ENCODE measurements at places on chromosomes 1 and 21.
A peak's percentile ranks its signal among the peaks of the same experiment; 100 is the strongest.

GRCh38 chr21:18467715-18468114, 64.1 kb upstream of the TMPRSS15 start:
- no peak for DNase-seq

GRCh38 chr1:117066367-117066766, 6.2 kb downstream of the TTF2 start:
- DNase-seq = no peak

GRCh38 chr1:223853748-223854147, 8.0 kb upstream of the TP53BP2 start:
- no peak for DNase-seq

DNA sequence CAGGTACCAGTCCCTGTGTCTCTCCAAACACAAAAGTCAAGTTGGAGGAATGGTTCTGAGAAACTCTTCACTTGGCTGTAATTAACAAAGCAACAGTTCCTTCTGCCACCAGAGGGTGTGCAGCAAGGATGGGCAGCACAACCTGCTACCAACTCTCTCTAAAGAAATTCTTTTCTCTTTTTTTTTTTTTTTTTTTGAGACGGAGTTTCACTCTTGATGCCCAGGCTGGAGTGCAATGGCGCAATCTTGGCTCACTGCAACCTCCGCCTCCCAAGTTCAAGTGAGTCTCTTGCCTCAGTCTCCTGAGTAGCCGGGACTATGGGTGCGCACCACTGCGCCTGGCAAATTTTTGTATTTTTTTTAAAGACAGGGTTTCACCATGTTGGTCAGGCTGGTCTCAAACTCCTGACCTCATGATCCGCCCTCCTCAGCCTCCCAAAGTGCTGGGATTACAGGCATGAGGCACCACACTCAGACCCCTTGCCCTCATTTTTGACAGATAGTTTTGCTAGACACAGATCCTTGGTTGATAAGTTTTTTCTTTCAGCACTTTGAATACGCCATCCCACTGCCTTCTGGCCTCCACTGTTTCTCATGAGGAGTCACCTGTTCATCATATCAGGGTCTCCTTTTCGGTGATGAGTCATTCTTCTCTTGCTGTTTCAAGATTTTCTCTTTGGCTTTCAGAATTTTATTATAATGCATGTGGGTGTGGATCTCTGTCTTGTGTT, 12.1 kb upstream of the DEGS1 start:
- DNase-seq = no peak

DNA sequence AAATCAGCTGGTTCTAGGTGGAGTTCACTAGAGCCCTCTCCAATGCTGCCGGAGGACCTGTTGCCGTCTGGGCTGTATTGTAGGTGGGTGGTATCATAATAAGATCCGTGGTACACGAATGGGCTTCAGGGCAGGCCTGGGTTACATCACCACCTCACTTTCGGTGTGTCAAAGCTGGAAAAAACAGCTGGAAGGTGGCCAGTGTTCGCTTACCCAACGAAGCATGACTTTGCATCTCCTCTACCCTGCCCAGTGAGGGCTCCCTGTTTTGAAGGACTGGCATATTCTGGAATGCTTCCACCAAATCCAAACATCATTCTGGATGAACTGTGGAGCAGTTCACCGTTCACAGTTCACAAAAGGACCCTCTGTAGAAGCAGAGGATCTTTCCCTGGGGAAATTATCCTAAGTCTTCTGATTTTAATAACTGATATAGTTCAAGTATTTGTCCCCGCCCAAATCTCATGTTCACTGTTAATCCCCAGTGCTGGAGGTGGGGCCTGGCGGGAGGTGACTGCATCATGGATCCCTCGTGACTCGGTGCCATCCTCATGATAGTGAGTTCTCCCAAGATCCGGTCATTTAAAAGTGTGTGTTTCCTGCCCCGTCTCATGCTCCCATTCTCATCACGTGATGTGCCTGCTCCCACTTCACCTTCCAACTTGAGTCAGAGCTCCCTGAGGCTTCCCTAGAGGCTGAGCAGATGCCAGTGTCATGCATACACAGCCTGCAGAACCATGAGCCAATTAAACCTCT, 429.0 kb downstream of the KIF26B start:
- no peak for DNase-seq

GRCh38 chr1:181032535-181032934, 1.2 kb upstream of the MR1 start:
- DNase-seq = no peak

GRCh38 chr1:160575112-160575664, 4.1 kb downstream of the CD84 start:
- no peak for DNase-seq

DNA sequence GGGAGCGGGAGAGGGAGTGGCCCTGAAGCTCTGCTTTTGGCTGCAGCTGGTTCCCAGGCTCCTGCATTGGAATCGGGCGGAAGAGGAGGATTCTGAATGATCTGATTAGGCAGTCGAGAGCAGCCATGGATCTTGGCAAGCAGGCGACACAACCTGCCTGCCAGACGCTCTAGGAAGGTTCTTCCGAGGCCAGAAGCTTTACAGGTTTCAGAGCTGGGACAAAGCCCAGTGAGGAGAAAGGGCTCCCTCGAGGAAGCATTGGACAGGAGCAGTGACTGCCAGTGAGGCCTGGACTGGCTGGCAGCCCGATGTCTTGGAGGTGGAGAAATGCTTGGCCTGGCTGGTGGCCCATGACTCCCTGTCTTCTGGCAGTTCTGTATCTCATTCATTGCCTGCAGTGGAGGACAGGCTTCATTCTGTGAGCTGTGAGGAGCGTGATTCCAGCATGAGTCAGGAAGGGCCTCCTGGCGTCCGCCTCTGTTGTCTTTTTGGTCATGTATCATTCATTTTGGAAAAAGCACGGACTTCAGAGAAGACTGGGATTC, 132.7 kb upstream of the IPO9 start:
- peak; percentile 67 for DNase-seq

- no peak for DNase-seq
Measured at GRCh38 chr1:67355745-67356424, 48.2 kb downstream of the IL12RB2 start.

- no peak for DNase-seq
Measured at GRCh38 chr1:107450899-107451664, 310.2 kb downstream of the NTNG1 start.

DNA sequence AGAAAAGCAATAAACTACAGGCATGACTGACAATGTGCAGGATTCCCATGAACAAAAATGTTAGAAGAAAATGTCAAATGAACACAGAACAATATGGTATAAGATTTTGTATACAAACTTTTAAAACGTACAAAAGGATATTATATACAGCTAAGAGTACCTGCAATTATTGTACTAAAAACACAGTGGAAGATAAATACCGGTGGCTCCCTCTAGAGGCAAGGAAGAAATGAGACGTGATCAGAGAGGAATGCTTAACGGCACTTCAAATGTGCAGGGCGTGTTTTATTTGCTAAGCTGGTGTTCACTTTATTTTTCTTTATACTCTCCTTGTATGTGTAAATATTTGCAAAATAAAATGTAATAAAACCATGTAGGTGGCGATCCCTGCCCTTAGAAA, 191.8 kb upstream of the SAMSN1 start:
- no peak for DNase-seq

DNA sequence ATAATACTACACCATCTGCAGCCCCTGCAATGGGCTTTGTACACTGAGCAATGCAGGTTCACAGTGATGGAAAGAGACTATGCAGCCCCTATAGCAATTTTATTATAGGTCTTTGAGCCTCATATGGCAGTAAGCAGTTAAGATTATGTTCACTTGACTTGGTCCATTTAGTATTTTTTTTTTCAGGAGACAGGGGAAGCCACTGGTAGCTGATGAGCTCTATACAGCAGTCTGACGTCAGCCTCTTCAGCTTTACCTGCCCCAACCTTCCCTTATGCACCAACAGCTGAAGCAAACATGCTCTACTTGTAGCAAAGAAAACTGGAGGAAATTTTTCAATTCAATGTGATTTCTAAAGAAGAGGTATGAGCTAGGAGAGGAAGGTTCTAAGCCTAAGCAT, 32.2 kb downstream of the AIDA start:
- DNase-seq = no peak

- peak; percentile 36 for DNase-seq
Measured at GRCh38 chr1:19704247-19705113, 39.8 kb downstream of the HTR6 start.

DNA sequence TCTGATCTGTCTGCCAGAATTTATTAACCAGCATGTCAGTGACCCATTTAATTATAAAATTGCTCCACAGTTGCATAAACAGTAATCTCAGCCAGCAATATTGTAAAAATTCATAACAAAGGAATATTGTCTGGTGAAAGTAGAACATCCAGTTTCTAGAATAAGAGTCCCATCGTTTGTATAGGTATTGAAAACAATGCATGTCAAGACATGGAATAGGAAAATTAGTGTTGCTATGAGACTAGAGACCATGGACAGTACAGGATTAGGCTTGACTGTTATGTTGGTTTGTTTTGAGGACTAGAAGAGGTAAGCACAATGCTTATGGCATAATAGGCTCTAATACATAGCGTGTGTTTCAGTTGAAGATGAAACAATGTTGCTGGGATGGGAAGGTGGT, 37.1 kb downstream of the ATF6 start:
- no peak for DNase-seq

DNA sequence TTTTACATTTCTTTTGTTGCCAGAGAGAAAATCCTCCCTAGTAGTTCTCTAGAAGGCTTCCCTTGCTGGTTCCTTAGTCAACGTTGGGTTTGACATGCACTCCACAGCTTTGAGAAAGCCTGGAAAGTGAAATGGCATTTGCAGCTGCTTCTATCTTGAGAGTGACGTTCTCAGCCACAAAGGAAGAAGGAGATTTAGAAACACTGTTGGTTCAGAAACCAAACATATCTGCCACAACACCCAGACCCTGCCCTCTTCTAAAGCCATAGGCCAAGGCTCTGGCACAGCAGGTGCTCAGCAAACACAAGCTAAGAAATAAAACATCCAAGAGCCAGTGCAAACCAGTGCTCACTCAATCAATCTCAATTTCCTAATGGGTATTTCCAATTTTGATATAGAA, 121.4 kb downstream of the CCDC185 start:
- no peak for DNase-seq

DNA sequence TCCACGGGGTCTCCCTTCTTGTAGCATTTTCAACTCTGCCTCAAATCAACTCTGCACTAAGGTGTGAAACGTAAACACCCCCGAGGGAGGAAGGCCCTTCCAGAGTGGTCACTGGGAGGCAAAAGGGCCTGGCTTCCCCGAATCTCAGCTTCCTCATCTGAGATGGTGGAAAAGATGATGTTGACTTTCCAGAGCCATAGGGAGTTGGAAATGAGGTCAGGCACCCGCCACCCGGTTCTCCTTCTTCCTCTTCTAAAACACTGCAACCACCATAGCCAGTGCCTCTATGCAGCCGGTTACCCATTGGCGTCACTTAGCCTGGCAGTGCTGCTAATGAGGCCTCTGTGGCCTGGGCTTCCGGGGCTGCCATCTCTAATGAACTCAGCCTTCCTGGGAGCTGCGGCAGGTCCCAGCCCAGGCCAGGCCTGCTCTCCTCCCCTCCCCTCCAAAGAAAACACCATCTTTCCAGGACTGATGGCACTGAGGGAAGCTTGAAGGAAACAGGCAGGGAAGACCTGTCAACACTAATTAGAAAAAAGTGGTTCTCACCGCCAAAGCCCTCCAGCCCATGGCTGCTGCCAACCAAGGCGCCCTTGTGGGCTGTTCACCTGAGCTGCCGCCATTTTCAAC, 175.0 kb downstream of the KAZN start:
- no peak for DNase-seq

- no peak for DNase-seq
Measured at GRCh38 chr1:29525941-29526340, 289.6 kb downstream of the PTPRU start.

DNA sequence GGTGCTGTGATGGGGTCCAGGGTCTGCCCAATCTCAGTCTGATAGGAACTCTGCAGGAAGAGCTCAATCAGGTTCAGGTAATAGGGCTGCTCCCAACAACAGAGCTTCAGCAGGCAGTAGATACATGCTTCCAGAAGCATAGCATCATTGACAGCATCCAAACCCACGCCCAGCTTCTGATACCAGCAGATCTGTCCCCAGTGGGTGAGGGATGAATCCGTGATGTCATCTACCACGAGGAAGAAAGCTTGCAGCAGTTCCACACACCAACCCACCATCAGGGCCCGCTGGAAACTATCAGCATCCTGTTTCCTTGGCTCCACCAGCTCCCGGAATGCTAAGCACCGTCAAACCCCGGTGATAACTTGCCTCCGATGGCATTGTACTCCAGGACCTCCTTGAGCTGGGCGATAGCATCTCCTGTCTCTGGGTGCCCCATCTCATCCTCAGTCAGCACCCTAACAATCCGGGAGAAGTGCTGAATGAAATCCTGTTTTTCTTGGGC, 14.7 kb downstream of the NEK2 start:
- DNase-seq = no peak

GRCh38 chr1:204498981-204499380, 4.4 kb upstream of the PIK3C2B start:
- no peak for DNase-seq

GRCh38 chr21:28975397-28975796, 17.3 kb downstream of the LTN1 start:
- DNase-seq = no peak

DNA sequence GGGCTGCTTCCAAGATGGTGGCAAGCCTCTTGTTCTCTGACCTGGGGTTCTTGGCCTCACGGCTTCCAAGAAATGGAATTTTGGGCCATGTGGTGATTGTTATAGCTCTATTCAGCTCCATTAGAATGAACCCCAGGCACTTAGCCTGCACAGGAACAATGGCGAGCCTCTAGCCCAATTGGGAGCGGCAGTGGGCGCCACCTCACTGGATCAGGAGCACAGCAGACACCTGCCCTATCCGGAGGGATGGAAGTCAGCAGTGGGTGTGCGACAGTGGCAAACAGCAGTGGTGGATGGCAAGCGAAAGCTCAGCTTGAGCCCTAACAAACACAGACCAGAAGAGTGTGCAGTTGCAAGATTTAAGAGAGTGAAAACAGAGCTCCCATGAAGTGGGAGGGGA, 230.9 kb downstream of the GPR52 start:
- DNase-seq = no peak
